Stimulated activated CD4-positive, alpha-beta T cell treated with anti-CD3 and anti-CD28 coated beads, Interleukin-4, amount 100 ng/mL, for 1 hour (primary cell): ENCODE measurements at places on chromosomes 11 and 22.

GRCh38 chr22:20383538-20383937 is 10.4 kb upstream of the ZNF74 start:
- no peak for DNase-seq

DNA sequence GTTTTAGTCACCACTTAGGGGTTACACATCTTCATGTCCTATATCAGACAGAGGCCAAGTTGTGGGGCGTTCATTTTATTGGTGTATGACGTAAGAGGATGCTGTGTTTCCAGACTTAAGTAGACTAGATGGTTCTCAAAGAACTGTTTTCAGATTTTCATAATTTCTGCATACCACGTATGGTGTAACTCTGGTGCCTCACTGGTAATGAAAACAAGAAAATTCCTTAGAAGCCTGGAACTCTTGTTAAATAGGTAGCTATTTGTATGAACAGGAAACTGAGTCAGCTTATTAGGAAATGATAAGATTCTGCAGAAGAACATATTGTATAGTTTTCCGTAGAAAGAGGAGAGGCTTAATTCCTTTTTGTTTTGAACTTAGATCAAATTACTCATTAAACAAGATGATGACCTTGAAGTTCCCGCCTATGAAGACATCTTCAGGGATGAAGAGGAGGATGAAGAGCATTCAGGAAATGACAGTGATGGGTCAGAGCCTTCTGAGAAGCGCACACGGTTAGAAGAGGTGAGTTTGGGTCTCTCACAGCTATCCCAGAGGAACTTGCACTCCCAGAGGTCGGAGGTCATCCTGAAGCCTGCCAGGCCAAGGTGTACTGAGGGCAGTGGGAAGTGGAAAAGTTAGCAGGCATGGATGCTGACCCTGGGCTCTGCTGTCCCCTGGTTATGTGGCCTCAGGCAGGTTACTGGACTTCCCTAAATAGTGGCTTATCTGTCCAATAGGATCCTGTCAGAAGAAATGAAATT is 3.9 kb downstream of the CDC45 start:
- no peak for DNase-seq

DNA sequence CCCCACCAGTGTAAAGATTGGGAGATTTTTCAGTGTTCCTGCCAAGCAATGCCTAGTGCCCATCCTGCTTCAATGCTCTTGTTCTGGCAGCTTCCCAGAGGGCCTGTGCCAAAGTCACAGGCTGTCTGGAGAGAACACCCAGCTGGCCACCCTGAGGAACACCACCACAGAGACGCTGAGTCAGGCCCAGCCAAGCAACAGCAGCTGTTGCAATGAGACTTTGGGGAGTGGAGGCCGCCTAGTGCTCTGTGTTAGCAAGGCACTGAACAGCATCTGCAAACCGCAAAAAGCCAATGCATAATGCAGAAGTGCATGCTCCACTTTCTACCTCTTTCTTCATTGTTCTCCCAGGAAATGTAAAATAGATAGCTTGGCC is 168.1 kb downstream of the NXPE2 start:
- no peak for DNase-seq

DNA sequence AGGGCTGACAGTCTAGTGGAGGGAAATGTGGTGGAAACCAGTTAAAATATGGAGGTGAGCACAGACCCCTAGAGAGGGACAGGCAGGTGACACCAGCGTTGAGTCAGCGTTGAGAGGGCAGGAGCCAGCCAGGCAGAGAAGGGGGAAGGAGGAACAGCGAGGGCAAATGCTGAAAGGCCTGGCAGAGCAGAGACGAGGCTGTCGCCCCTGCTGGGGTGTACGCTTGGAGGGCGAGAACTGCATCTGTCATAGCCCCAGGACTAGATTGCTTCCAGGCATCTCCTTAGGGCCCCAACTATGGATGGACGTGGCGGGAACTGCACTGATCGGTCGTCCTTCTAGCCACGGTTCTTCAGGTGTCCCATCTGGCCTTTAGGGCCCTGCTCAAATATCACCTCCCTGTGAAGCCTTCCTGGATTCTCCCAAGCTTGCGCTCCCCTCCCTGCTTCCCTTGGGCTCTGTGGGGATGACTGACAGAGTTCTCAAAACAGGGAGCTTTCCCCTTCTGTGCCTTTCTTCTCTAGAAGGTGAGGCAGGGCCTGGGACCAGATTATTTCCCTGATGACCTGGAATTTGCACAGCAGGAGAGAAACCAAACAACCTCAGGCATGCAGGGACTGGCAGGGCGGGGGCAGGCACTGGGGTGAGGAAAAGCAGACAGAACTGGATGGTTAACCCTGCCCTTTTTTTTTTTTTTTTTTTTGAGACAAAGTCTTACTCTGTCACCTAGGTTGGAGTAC is 11.1 kb downstream of the SYNGR1 start:
- DNase-seq: no peak

- no peak for DNase-seq
Observed at GRCh38 chr11:69909561-69910518, 90.6 kb upstream of the FGF3 start.

GRCh38 chr22:41857155-41857859 is 24.4 kb downstream of the SREBF2 start:
- peak; percentile 74 for DNase-seq

GRCh38 chr11:128720522-128720985 is 26.7 kb downstream of the FLI1 start:
- DNase-seq: peak; percentile 39

DNA sequence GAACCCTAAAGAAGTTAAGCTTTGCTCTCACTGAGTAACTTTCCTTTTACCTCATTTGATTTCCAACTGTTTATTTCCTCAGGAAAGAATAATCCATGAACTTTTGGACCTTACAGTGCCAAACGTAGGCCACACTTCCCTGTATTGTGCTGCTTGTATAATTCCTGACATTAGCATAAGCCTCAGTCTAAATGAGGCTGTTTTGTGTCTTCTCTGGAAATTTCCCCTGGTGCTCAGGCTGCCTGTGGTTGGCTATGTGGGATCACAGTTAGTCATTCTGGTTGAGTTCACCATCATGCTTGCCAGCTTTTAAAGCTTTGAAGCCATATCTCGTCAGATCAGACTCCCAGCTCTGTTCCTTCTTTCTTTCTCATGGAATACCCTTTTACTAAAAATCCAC is 107.0 kb downstream of the FAM76B start:
- no peak for DNase-seq

- DNase-seq: no peak
Observed at GRCh38 chr11:70541176-70541575, 142.8 kb downstream of the CTTN start.

- DNase-seq: no peak
Observed at GRCh38 chr11:17280494-17281127, 4.1 kb downstream of the NUCB2 start.

DNA sequence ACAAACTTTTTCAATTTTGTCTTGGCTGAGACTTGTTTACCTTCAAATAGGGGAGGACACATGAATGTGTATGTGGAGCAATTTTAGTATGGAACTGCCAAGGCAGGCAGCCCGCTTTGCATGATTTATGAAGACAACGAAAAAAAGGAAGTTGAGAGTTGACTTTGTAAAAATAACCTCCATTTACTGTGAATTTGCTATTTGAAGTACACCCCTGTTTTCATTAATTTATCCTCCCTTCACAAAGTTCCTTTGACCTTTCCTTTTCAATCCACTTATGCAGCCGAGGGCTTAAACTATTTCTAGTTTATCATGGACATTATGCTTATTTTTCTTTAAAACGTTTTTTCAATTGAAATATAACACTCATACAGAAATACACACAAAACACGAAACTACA is 369.6 kb upstream of the CADM1 start:
- DNase-seq: no peak

DNA sequence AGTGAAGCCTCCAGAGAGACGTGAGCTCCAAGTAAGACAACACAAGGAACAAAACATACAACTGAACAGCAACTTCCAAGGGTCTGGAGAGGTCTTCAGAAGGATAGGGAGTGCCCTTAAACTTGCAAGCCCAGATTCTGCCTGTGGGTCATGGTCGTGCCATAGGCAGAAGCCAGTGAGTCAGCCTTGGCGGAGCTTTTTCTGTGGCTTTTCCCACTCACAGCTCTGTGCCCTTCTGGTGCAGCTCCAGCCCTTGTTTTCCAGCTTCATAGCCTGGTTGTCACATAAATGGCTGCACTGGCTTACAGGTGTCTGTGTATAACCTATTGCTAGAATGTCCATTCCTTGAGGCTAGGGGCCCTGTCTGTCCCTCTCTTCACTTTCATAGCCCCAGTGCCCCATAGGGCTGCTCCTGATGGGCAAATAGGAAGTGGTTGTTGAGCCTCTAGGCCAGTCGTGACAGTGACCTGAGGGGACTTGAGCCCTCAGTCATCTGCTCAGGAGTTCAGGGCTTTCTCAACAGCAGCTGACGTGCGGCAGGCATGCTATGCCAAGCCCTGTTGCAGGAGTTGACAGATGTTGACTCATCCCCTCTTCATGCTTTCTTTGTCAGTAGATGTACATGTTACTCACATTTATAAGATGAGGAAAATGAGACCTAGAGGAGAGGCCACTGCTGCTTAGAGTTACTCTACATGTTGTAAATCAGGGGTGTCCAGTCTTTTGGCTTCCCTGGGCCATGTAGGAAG is 7.4 kb downstream of the MED15 start:
- DNase-seq: no peak

DNA sequence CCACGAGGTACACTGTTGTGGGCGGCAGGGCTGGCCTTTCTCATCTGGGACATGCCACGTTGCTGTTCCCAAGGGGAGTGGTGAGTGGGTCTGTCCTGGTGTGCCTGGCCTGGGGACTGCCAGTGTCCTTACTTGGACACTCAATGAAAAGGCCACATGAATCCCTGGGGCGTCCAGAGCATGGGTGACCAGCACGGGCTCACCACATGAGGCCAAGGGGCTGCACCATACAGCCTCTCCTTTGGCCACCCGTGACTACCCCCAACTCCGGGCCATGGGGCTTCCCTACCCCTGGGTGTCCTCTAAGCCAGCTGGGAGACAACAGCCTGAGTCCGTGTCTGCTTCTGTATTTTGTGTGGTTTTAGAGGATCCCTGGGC is 20.2 kb upstream of the TXNRD2 start:
- DNase-seq: no peak
